Neural progenitor cell (in vitro differentiated cells): ENCODE measurements at places on chromosomes 11 and 22. TPM values are rescaled to one million over a fixed set of nuclear protein-coding genes. Genes with fewer than 3 reads are reported as not detected.

The MIOX gene
- total RNA-seq, result not detected in 2 replicates

DNA sequence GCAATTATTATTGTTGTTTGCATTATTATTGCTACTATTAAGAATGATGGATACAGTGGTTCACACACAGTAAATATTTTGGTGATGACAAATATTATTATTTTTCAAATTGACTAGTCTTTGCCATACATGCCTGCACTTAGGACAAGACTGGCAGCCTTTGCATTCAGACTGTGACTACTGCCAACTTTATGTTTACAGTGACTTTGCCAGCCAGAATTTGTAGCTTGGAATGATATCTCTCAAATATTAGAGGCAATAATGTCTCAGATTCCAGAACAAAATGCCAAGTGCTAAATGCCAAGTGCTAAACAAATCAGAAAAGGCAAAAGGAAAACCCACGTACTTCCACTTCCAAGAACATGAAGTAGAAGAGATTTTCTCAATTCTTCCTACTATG is 823.1 kb downstream of the DLG2 start:
- no peaks in the 10 kb centered on the region for H3K27me3 ChIP-seq
- no peaks in the 10 kb centered on the region for H3K36me3 ChIP-seq
- DNase-seq, result no peak
- no peak overlapping the region for H3K27ac ChIP-seq
- H3K4me3 ChIP-seq, result no peak overlapping the region

- no peak for DNase-seq
- peaks cover 34% of the 10 kb centered on the region for H3K4me1 ChIP-seq
- no peaks in the 10 kb centered on the region for H3K36me3 ChIP-seq
- no peaks in the 10 kb centered on the region for H3K27me3 ChIP-seq
- peak overlapping the region; percentile 33 for H3K27ac ChIP-seq
- no peak overlapping the region for H3K4me3 ChIP-seq
Measured at GRCh38 chr11:68116974-68117373, 4.2 kb downstream of the CHKA start.

DNA sequence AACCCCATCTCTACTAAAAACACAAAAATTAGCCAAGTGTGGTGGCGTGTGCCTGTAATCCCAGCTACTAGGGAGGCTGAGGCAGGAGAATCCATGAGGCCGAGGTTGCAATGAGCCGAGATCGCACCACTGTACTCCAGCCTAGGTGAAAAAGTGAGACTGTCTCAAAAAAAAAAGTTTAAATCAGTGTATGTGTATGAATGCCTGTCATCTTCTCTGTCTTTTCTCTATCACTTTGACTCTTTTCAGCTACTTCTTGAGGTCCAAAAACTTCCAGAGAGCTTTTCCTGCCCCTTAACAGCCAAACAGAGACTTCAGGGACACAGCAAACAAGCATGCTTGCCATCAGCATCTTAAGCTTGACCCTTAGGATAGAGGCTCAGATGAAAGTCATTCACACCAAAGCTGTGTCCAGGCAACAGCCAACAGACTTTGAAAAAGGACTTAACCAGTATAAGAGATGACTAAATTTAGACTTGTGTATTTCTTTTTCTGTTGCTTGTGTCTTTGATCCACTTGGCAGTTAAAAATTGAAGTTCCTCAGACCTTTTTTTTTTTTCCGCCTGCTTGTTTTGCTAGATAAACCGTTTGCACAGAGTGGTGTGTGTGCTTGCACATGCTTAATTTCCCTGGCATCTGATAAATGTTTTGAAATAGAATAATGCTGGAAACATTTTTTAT is 151.9 kb downstream of the DBX1 start:
- H3K36me3 ChIP-seq, result no peaks in the 10 kb centered on the region
- no peak overlapping the region for H3K4me3 ChIP-seq
- no peak for DNase-seq
- H3K27me3 ChIP-seq, result peaks cover 3% of the 10 kb centered on the region
- H3K27ac ChIP-seq, result no peak overlapping the region

DNA sequence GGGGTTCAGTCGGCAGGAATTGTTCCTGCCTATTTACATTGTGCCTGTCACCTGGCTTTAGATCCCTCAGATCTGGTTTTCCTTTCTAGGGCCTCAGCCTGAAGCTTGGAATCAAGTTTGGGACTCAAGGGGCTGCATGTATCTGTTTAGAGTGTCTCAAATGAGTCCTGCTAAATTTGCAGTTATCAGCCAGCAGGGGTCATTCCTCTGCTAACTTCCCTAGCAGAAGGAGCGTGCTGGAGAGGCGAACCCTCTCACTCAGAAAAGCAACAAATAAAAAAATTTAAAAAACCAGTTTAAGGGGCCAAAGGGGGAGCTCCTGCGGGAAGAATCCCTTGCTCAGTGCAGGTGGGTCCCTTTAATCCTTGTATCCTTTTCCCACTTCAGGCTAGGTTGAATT is 1220.2 kb downstream of the JRKL start:
- no peaks in the 10 kb centered on the region for H3K36me3 ChIP-seq
- H3K27me3 ChIP-seq, result no peaks in the 10 kb centered on the region
- no peak for DNase-seq
- no peak overlapping the region for H3K27ac ChIP-seq

GRCh38 chr22:44118645-44119315 is 61.9 kb upstream of the PARVG start:
- no peaks in the 10 kb centered on the region for H3K36me3 ChIP-seq
- DNase-seq, result no peak
- no peaks in the 10 kb centered on the region for H3K4me1 ChIP-seq
- H3K4me3 ChIP-seq, result no peak overlapping the region
- H3K27ac ChIP-seq, result no peak overlapping the region
